ENCODE measurements at places on chromosomes 1 and 21.

GRCh38 chr21:32770871-32771523 is 558 bp downstream of the PAXBP1 start:
- peak; percentile 39 for DNase-seq

- no peak for DNase-seq
Observed at GRCh38 chr1:21866707-21867043, 54.6 kb downstream of the LDLRAD2 start.

- DNase-seq, result no peak
Observed at GRCh38 chr1:105678334-105678733, 1378.1 kb upstream of the PRMT6 start.

DNA sequence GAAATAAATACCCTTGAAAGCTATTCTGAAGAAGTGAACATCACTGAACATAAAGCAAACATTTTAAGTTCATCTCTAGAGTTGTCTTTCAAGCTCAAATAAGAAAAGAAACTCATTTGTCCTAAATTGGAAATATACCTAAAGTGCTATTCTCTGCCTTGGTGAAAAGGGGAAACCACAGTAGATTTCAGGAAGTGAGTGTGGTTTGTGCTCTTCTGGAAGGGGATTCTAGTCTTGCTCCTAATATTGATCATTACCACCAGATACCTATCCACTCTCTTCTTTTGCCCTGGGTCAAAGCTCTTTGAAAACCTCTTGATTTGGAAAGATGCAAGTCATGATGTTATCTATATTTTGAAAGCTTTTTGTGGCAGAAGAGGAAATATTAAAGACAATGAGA is 798.1 kb downstream of the ADGRL2 start:
- no peak for DNase-seq

DNA sequence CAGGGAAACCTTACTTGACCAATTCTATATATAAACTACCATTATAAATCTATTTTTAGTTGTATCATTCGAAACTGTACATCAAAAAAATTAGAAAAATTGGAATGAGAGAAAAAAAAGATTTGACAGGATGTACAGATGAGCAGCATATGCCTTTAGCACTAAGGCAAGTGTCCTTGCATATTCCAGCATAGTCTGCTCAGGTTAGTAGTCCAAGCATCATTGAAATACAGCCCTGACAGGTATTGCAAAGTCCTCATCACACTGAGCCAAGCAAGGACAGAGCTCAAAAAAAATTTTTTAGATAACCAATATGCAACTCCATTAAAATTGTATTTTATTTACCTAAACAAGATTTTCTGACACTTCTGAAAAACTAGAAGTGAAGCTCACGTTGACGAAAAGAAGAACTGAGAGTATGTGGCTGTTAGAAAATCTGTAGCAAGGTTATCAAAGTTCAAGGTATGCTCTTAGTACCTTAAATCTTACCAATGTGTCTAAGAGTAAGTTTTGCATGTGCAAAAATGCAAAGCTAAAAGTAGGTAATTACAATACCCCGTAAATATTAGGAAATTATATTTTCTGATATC is 465.6 kb upstream of the ADGRL4 start:
- no peak for DNase-seq

GRCh38 chr21:43271452-43272020 is 102.7 kb downstream of the CRYAA start:
- no peak for DNase-seq

GRCh38 chr21:20999659-21000058 is 1.4 kb downstream of the NCAM2 start:
- peak; percentile 13 for DNase-seq

DNA sequence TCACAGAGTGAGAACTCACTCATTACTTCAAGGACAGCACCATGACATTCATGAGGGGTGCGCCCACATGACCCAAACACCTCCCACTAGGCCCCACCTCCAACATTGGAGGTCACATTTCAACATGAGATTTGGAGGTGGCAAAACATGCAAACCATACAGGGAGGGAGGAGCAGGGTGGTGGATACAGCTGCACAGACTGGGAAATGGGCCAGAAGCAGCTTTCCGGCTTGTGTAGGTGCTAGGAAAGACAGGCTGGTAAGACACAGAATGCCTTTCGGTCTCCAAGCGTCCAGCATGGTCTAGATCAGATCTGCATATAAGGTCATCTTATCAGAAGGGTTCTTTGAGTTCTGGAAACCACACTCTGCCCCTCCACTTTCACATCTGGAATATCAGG is 35.1 kb upstream of the TINAGL1 start:
- DNase-seq, result no peak

- DNase-seq, result no peak
Observed at GRCh38 chr1:194709439-194709838, 1523.0 kb upstream of the B3GALT2 start.

GRCh38 chr1:179745131-179745611 is 2.1 kb downstream of the FAM163A start:
- no peak for DNase-seq

GRCh38 chr1:48665708-48666407 is 110.8 kb downstream of the BEND5 start:
- no peak for DNase-seq

DNA sequence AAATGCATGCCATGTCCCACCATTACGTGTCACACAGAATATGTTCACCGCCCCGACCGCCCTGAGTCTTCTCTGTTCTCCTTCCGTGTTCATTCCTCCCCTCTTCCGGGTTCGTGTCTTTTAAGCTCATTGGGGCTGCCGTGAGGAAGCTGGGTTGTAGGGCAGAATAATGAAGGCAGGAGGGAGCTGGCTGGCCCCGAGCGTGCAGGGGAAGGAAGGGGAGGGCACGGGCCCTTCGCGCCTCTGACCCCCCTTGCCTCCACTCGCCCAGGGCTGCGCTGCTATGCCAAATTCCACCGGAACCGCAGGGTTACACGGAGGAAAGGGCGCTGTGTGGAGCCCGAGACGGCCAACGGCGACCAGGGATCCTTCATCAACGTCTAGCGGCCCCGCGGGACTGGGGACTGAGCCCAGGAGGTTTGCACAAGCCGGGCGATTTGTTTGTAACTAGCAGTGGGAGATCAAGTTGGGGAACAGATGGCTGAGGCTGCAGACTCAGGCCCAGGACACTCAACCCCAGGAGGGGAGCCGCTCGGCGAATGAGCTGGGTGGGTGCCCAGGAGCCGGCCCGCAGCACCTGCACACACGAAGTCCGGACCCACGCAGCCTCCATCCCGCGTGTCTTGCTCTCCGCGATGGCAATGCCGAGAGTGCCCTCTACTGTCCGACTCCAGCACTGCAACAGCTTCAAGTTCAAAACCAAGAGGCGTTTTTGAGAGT is 16.5 kb upstream of the AGTRAP start:
- peak; percentile 40 for DNase-seq

DNA sequence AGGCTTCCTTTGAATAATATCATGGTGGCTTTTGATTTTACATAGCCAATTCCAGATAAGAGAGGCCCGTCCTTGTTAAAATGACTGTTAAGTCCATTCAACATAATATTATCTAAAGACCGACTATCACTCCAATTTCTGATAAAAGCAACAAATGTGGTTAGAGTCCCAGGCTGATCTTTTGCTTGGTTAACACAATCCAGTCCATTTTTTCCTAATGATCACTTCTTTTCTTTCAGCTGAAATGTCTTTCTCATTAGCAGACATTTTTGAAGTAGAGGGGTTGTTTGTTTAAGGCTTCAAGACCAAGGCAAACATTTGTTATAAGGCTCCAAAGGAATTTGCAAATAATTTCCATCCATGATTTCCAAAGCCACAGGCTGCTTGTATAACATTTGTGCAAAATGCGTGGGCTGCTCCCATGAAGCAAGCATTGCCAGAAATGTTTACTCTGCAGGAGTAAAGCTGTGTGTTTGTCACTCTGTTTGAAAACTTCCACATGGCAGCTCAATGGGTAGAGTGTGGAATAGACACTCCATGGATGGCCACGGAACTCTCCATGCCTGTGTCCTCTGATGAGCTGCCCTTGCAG is 111.5 kb downstream of the PSMG1 start:
- no peak for DNase-seq

DNA sequence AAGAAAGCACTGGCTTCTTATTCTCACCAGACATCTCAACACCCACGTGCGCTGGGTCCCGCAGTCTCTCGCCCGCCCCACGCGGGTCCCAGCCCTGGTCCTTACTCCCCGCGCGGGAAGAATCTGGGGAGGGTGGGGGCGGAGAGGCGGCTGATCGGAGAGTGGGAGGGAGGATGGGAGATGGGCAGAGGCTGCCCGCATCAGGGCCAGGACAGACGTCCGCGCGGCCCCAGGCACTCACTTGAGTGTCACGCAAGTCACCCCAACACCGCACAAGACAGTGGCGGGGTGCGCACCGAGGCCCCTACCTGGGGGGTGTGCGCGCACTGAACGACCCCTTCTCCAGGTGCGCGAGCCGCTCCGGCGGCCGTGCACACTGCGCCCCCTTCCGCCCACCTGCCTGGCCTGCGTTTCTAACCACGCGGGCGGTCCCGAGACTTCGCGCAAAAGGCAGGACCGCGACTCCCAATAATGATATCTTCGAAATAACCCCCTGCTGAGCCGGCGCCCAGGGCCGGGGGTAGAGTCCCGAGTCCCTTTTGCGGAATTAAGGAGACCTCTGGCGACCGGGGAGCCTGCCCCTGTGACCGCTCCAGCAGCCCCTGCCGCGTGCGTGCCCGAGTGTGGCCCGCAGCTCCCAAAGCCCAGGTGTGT is 6.0 kb upstream of the SIM2 start:
- DNase-seq, result no peak

DNA sequence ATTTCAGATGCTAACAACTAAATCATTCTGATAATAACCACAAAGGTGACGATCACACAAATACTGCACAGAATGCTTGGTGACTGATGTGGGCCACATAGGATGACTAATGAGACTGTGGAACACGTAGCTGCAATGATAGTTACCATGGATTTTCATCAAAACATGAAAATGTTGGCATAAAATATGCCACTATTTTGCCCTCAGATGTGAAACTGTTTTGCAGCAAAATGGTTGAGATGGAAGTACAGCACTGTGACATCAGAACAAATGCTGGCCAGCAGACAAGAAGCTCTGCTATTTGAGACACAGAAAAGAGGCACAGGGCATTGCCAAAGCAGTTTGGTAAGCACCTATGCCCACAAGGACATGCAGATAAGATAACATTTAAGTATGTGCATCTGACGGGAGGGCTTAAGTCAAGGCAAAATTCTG is 83.8 kb downstream of the NIBAN1 start:
- no peak for DNase-seq

DNA sequence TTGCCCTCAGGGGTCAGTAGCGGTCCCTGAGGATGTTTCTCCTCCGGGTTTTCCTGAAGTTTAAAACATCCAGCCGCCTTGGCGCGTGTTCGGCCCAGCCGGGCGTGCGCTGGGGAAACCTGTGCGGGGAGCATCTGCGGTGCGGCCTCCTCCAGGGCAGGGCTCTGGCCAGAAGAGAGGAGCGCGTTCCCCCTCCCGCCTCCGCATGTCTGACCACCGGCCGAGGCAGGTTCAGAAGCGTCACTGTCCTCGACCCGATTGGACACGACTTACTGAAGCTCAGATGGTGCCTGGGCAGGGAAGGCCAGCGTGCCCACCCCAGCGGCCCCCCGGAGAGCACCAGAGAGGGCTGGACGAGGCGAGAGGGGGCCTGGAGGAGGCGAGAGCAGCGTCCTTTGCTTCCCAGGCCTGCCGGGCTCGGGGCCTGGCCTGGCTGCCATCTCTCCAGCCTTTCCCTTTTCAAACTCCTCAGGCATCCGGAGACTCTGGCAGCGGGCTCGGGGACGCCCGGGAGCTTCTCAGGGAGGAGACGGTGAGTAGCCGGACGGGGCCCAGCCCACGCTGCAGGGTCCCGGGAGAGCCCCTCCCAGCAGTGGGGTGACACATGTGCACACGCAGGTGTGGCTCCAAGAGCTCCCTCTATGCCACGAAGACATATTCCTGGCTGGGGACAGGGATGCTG is 67.1 kb downstream of the SLC19A1 start:
- DNase-seq, result no peak

DNA sequence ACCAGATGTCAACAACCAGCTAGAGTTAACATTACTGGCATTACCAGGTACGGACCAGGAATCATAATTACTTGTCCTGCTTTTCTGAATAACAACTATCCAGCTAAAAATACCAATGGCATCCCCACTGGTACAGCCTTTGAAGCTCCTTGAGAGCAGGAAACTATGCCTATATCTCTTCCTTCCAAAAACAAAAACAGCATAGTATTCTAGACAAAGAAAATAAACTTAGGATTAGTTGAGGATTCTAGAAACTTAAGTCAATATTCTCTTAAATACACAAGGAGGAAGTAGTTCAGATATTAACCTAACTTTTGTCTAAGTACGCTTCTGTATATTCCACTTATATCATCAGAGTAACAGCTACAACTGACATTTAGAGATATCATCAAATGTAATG is 3.0 kb downstream of the FUBP1 start:
- DNase-seq, result no peak

DNA sequence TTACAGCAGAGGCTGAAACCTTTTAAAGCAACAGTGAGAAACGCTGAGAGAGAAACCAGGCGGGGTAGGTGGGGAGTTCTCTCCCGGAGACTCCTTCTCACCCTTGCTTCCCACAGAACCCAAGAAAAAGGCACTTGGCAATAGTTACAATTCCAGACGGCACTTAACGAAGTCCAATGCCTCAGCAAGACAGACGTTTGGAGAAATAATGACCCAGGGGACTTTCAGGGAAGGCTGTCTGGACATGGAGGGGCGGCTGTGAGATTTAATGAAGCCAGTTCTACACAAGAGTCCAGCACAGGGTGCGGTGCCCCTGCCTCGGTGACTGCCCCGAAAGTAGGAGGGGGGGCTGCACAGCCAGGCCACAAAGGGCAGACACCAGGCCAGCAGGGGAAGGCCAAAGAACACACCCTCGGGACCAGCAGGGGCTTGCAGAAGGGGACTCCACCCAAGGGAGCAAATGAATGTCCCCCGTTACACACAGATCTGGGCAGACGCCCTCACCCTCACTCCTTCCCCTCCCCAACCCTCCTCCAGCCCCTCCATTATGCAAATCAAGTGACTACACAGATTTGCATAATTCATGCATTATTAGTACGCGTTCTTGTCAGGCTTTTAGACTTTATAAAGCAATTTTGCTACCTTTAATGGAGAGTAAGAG is 26.3 kb downstream of the KCNN3 start:
- DNase-seq, result no peak

GRCh38 chr1:238624776-238625175 is 734.1 kb upstream of the ZP4 start:
- DNase-seq, result peak; percentile 0
